ENCODE measurements at places on chromosomes 7 and 10. TPM values are rescaled to one million over a fixed set of nuclear protein-coding genes. Genes with fewer than 3 reads are reported as not detected.

Gene ABI1
- 56.8 TPM for total RNA-seq

Gene CYP26C1
- total RNA-seq = not detected

Gene IFIT1B
- not detected for total RNA-seq

Gene CYP2W1
- not detected for total RNA-seq

Gene SRRM3
- not detected for total RNA-seq

Gene OPN1SW
- total RNA-seq = not detected

Gene SFTPA2
- not detected for total RNA-seq

Gene CDC14C
- total RNA-seq = not detected

Gene MMD2
- not detected for total RNA-seq

Gene SPRN
- not detected for total RNA-seq

Gene PEX1
- 20.6 TPM for total RNA-seq

Gene CADPS2
- not detected for total RNA-seq

Gene UBTD1
- 1.4 TPM for total RNA-seq

Gene IL2RA
- 211 TPM for total RNA-seq

Gene FGFR2
- not detected for total RNA-seq

Gene TEX36
- not detected for total RNA-seq

Gene STEAP1B
- total RNA-seq = 1.3 TPM

Gene CLDN15
- 23.8 TPM for total RNA-seq

Gene OR2A12
- not detected for total RNA-seq

Gene LRRC18
- not detected for total RNA-seq

Gene SPOCK2
- 412 TPM for total RNA-seq

Gene FKBP6
- not detected for total RNA-seq

Gene CTAGE8
- total RNA-seq = 2.1 TPM

Gene TMEM176A
- total RNA-seq = not detected

Gene BICC1
- total RNA-seq = not detected

Gene FZD1
- total RNA-seq = 0.73 TPM

Gene SUN3
- total RNA-seq = 0.98 TPM

Gene BTAF1
- total RNA-seq = 51.9 TPM

Gene GPR146
- total RNA-seq = 9.8 TPM

Gene CNTNAP2
- not detected for total RNA-seq

Gene SLC29A3
- total RNA-seq = 3.3 TPM

Gene PALS2
- total RNA-seq = 15.3 TPM

Gene ZNF488
- total RNA-seq = 0.08 TPM

Gene CUZD1
- 2.0 TPM for total RNA-seq

Gene SLC26A3
- total RNA-seq = not detected

Gene VAX1
- total RNA-seq = not detected

Gene CLCN1
- not detected for total RNA-seq

Gene GPR26
- total RNA-seq = not detected

Gene TFAM
- total RNA-seq = 48.0 TPM

Gene PAX4
- not detected for total RNA-seq

Gene FAM171A1
- 9.9 TPM for total RNA-seq

Gene NUTM2D
- total RNA-seq = 2.9 TPM

Gene SLC16A12
- total RNA-seq = not detected

Gene PLAU
- total RNA-seq = 0.48 TPM

Gene ACSM6
- total RNA-seq = not detected

Gene GNGT1
- total RNA-seq = not detected

Gene RNF32
- 0.73 TPM for total RNA-seq

Gene GIMAP6
- total RNA-seq = 118 TPM

Gene HOGA1
- total RNA-seq = not detected

Gene TMEM178B
- total RNA-seq = 1.2 TPM

Gene ABCC2
- 1.7 TPM for total RNA-seq

Gene SPDYE16
- 0.36 TPM for total RNA-seq

Gene EPC1
- total RNA-seq = 51.4 TPM

Gene PPP1R17
- not detected for total RNA-seq

Gene TMEM273
- 17.3 TPM for total RNA-seq

Gene AHR
- 50.9 TPM for total RNA-seq

Gene CLRN3
- not detected for total RNA-seq

Gene PRSS37
- total RNA-seq = not detected

Gene PRF1
- total RNA-seq = 63.5 TPM
